ENCODE measurements at places on chromosomes 11 and 22. TPM values are rescaled to one million over a fixed set of nuclear protein-coding genes. Genes with fewer than 3 reads are reported as not detected.

IGF2 gene
- not detected for polyA plus RNA-seq

OR5T3 gene
- not detected for polyA plus RNA-seq

LIPT2 gene
- polyA plus RNA-seq, result 8.3 TPM

CDCA5 gene
- 1.3 TPM for polyA plus RNA-seq

FADS3 gene
- 265 TPM for polyA plus RNA-seq

LMF2 gene
- 316 TPM for polyA plus RNA-seq

SLC22A12 gene
- polyA plus RNA-seq, result not detected

SCT gene
- polyA plus RNA-seq, result not detected

MYBPC3 gene
- 1.4 TPM for polyA plus RNA-seq
